ENCODE measurements at places on chromosomes 6 and 20. TPM values are rescaled to one million over a fixed set of nuclear protein-coding genes. Genes with fewer than 3 reads are reported as not detected.

LTA gene
- total RNA-seq = not detected

GRCh38 chr6:87897663-87898062 lies 150.0 kb upstream of the SPACA1 start:
- no peak for DNase-seq

SRSF3 gene
- total RNA-seq = 282 TPM

ID4 gene
- 5.9 TPM for total RNA-seq

DNA sequence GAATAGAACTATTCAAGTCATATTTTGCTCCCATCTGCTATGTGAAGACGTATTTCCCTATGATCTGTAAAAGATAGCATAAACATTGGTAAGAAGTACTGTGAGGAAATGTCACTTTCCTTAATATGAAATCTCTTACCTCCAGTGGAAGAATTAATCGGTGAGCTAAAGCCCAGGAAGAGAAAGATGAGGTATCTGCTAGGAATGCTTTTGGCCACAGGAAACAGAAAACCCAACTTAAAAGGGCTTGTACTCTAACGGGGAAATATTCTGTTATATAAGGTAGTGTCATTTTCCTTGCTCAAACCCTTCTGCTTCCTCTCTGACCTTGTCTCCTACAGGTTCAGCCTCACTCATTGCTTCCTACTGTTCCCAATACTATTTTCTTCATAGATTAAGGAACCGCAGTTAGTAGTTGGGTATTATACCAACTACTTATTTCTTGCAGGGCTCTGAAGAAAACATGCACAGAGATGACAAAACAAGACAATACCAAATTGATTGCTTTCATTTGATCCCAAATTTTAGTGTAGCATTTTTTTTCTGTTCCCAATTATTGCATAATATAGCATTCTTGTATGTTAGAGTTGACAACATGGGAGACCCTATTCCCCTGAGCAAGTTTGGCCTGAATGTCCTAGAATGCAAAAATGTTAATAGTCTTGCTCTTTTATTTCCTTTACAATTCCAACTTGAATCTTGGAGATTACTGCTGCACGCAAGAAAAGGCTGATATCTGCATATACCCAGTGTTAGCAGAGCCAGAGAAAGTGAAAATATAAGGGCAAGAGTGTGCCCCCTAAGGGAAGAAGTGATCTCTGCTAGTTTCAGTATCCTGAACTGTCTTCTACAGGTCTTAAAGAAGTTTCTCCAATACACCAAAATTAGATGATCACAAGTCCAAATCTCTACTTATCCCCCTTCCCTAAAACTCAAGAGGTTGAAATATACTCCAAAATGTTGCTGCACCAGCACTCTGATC lies 65.3 kb downstream of the AFG1L start:
- DNase-seq = no peak

DNA sequence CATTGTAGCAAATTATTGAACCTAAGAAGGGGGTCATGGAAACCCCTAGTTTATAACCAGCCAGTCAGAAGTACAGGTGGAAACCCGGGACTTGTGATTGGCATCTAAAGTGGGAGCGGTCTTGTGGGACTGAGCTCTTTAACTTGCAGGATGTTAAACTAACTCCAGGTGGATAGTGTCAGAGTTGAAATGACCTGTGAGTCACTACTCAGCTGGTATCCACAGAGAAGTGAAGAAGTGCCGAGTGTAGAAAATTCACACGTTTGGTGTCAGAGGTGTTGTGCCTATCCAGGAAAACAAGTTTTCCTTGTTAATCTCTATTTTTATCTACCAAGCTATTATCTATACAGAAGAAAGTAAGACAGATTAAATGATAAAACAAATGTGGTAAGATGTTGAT lies 179.7 kb downstream of the ADGRG6 start:
- no peak for DNase-seq

KIF25 gene
- total RNA-seq = not detected

GRCh38 chr6:154039231-154039842 lies at the start of gene OPRM1:
Gene OPRM1, plus strand, starts transcription at chr6:154039240. Its CDS starts 305 bp downstream, at chr6:154039545.
- no peak for DNase-seq

GRCh38 chr20:48467622-48468021 lies 360.2 kb downstream of the PREX1 start:
- DNase-seq = no peak

GRCh38 chr6:35718375-35718736 lies 18.5 kb upstream of the ARMC12 start:
- DNase-seq = no peak
